ENCODE measurements at places on chromosomes 16 and 17.

DNA sequence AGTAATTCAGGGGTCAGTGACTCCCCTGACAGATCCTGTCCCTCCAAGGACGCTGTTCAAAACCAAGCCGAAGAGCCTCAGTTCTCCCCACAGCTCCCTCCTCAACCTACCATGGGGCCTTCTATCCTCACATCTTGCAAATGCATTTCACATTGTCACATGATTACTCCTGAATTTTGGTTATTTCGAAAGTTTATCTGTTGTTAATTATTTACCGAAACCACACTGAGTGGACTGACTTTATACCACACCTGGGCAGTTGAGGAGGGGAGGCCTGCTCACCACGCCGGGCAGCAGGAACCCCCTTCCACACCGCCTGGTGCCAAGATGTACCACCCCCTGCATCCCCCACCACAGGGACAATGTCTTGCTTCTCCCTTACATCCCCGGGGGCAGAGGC, 4.7 kb downstream of the TIMP2 start:
- no peak for DNase-seq

DNA sequence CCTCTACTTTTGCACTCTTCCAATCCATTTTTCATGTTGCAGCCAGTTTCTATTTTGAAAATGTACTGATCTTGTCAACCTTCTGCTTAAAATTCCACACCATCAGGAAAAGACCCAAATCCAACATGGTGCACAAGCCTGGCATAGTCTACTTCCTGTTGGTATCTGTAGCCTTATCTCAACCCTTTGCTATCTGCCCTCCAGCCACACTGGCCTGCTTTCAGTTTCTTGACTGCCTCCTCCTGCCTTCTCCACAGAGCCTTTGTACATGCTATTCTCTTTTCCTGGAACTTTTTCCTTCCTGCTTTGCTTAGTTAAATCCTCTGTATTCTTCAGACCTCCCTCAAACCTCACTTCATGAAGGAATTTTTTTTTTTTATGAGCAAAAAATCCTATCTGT, 31.5 kb downstream of the NLRP1 start:
- no peak for DNase-seq

DNA sequence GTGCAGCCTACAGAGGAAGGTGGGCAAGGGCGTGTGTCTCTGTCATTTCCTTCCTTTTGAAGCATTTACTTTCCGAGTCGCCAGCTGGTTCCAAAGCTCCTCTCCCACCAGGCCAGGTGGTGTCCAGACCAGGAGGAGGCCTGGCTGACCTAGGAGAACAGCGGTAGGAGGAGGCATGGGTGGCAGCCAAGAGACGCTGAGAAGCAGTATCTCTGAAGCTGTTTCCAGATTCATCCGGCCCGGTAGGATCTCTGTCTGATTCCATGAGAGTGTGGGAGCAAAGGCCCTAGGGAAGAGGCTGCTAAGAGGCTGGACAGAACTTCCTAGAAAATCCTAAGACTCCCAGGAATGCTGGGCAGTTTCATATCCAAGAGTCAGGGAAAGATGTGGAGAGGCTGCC, 20.3 kb downstream of the MEOX1 start:
- DNase-seq = no peak

DNA sequence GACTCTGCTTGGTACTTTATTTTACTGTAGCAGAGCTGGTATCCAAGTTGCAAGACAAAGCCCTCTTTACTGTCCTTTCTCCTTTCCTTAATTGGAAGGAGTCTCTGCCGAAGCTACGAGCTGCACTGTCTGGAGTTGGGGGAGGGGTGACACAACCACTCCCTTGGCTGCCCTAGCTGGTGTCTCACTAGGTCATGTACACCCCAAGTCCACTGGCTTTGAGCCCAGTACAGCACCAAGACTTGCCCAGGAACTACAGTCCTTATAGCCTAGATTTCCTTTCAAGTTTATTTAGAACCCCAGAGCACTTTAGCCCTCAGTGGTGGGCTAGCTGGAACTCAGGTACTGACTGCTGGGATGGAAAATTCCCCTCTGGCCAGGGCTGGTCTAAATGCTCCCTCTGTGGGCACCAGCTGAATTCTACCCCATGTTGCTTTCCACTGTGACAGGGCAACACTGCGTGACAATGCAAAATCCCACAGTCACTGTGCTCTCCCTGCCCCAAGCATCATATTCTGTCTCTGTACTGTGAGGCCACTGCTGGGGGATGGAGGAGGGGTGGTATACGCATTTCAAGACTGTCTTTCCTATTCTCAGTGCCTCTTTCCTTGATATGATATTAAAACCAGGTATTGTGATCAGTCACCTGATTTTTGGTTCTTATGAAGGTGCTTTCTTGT, 18.4 kb downstream of the EFCAB5 start:
- no peak for DNase-seq

- no peak for DNase-seq
These were observed 338.5 kb downstream of the PMP22 start for GRCh38 chr17:14926526-14927122.

DNA sequence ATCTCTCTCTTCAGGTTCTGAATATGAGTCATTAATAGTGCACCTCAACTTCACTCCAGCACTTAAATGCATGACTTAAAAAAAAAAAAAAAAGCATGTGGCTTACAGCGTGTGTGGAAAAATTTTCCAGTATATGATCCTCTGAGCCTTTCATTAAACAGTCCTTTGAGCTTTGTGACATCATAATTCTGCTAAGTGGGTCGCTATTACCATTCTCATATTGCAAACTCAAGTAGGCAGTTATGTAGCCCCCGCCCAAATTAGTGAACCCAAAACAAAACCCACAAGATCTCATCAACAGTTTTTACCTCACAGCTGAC, 672 bp downstream of the CMTR2 start:
- DNase-seq = no peak

- no peak for DNase-seq
These were observed 15.2 kb downstream of the KCTD5 start for GRCh38 chr16:2697401-2697948.

DNA sequence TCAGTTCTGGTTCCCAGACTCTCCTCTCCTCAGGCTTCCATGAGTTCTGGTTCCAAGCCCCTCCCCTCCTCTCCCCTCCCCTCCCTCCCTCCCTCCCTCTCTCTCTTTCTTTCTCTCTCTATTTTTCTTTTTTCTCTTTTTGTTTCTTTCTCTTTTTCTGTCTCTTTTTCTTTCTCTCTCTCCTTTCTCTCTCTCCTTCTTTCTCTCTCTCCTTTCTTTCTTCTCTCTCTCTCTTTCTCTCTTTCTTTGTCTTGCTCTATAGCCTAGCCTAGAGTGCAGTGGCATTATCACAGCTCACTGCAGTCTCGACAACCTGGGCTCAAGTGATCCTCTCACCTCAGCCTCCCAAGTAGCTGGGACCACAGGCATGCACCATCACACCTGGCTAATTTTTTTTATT, 796 bp upstream of the CES3 start:
- no peak for DNase-seq

DNA sequence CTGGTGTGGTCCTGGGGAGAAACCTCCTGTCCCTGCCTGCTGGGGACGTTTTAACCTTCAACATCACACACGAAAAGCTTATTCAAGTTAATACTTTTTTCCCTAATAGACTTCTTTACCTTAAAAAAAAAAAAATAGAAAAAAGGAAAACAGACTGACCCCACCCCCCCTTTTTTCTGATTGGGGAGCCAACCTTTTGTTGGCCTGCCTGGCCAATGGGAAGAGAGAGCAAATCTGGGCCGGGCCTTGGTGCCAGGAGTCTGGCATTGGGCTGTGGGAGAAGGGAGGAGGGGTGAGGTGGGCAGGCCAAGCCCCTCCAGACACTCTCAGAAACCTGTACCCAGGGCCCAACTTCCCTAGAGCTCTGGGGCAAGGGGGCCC, 3.0 kb downstream of the CBX8 start:
- DNase-seq = no peak

DNA sequence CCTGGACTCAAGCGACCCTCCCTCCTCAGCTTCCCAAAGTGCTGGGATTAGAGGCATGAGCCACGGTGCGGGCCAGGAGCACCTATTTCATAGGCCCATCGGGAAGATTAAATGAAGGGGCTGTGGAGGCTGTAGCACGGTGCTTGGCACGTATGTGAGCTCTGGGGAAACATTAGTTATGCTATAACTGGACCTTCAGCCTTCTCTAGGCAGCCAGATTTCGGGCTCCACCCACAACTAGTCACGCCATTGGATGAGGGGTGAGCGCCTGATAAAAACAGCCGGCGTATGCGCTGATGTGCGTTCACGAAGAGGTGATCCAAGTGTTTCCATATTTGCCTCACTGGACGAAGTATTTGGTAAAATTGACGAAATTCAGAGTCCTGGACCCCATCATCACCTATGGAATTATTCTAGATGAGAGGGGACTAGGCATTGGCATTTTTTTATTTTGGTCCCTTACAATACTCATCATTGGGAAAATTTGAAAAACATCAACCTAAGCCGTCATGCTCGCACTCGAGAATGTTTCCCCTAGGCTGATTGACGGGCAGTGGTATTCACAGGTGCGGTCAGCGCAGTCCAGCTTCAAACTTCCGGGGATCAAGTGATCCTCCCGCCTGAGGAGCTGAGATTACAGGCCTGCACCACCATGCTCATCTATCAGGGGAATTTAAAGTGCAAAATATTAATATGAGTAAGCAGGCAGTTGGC, 1.8 kb upstream of the ANKRD11 start:
- no peak for DNase-seq

GRCh38 chr17:71934520-71934919, 186.3 kb upstream of the SOX9 start:
- DNase-seq = no peak

- DNase-seq = no peak
These were observed 955 bp downstream of the HOXB13 start for GRCh38 chr17:48727415-48728175.

DNA sequence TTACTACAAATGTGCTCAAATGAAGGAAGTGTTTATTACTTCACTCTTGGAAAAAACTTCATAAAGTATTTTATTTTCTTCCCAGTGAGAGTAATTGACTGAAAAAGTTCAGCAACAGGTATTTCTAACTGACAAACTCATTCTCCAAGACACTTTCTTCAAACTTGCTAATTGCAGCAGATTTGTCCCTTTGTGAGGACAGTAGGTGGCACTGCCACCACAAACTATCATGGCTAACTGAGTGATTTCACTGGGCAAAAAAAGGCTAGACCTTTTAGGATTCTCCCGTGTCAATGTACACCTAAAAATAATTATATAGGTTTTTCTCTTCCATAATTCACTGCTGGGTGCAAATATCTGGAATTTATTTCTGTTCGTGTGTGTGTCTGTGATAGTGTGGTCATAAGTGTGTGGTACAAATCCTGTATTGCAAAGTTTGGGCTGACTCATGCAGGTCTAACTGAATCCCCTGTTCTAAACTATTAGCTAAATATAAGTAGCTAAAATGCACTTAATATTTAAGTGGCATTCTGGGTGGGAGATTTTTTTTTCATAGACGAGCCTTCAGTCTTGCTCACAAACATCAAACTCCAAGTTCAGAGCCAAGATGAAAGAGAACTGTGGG, 3.9 kb downstream of the HS3ST3A1 start:
- no peak for DNase-seq

DNA sequence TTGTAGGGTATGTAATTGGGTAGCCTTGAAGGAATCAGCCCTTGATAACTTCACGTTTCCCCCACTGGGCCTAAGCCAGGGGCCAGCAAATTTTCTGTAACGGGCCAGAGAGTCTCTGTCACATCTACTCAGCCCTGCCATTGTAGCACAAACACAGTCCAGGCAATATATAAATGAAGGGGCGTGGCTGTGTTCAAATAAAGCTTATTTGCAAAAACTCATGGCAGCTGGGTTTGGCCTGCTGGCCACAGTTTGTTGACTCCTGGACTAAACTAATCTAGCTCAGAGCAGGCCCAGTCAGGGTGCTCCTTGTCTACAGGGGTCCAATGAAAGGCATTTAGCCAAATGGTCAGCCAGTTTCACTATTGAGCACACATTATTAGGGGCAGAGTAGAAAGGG, 141.6 kb downstream of the CCDC182 start:
- DNase-seq = no peak

GRCh38 chr17:31052187-31052889, 42.4 kb upstream of the NF1 start:
- no peak for DNase-seq

GRCh38 chr17:29155966-29156338, 24.2 kb downstream of the MYO18A start:
- no peak for DNase-seq

DNA sequence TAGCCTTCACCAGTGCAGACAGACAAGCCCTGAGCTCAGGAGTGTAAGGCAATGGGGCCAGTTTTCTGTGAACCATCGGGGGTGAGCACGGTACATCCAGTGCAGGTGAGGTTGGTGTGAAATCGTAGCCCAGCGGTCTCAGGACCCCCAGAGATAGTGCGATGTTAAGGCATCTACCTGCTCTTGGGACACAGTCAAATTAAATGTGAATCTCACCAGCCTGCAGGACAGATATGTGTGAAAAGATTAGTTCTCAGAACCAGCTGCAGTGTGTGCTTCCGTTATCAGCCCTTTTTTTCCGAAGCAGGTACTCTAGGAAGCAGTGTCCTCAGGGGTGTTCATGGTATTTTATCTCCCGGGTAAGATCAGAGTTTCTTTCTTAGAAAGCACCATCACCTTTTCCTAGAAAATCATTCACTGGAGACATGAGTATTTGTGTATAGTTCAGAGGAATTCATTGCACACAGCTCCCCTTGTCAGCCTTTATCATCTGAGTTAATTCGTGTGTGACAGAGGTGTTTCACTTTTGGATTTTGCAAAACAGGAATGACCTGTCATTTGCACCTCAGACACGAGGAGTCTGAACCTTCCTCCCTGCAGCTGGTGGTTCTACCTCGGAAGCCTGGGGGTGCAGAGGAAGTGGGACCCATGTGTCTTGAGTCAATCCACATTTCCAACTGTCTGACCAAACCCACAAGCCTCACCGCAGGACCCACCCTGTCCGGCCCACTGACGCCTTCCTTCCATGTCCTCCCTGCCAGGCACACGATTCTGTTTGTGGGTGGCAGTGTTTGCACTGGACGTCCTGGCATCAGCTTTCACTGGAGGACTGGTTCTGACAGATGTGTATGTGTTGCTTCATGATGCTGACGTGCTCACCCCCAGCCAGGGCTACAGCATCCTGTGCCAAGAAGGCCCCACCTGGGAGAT, 107.8 kb downstream of the CLEC16A start:
- no peak for DNase-seq

DNA sequence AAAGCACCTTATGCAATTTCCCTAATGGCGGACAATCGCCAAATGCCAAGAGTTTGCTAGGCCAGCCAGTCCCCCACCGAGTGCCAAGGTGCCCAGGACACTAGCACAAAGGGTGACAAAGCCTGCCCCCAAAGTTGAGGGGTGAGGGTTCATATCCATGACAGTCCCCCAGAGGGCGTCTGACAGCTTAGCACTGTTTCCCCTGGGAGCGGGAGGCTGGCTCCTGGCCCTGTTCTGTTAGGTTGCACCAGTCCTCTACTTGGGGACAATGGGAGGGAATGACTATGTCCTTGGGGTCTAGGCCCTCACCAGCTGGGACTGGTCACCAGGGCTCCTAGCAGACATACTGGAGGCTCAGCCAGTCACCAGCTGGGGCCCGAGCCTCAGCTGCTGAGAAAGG, 66.9 kb downstream of the MYO18A start:
- no peak for DNase-seq

DNA sequence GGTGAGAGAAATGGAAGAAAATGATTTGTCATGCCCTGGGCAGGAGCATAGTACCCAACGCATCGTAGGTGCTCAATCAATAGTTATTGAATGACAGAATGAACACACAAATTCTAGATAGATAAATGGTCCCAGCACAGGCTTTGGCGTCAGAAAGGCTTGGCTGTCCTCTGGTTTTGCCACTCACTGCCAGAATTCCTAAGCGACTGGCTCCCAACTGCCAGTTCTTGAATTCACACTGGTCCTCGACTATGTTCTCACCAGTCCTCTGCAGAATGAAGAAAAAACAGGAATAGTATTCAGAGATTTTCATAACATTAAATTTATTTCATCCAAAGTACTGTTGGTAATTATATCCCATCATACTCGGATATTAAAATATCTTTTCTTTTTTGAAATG, 163.1 kb upstream of the NOL11 start:
- DNase-seq = no peak
